ENCODE measurements at places on chromosomes 2 and 18.

- H3K4me3 ChIP-seq: no peak overlapping the region
- no peak for DNase-seq
- H3K27ac ChIP-seq: no peak overlapping the region
- H3K36me3 ChIP-seq: no peaks in the 10 kb centered on the region
These were observed 43.2 kb upstream of the ACAA2 start for GRCh38 chr18:49856496-49856895.

- no peaks in the 10 kb centered on the region for H3K36me3 ChIP-seq
- H3K27me3 ChIP-seq: no peaks in the 10 kb centered on the region
- H3K4me3 ChIP-seq: no peak overlapping the region
- peak; percentile 19 for DNase-seq
- no peak overlapping the region for H3K27ac ChIP-seq
These were observed 5.7 kb downstream of the PPP1R1C start for GRCh38 chr2:181991171-181991885.

DNA sequence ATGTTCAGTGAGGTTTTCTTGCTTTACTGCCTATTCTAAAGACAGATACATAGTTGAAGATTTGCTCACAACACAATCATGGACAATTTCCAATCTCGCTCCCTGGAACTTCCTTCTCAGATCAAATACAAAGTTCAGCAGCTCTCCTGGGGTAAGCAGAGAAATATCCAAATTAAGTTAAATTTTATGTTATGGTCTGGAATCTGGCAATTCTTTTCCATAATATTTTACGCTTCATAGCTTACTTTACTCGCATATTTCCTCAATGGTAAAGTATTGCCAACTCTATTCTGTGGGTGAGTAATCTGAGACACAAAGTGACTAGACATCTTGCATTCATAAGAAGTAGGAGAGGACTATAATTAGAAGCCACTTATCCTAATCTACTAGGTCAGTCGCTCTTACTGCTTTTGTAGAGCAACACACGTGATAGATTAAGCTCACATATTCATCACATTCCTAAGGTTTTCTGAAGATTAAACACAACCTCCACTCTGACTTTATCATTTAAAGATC, 529.4 kb downstream of the CCDC85A start:
- H3K36me3 ChIP-seq: no peaks in the 10 kb centered on the region
- H3K27ac ChIP-seq: no peak overlapping the region
- H3K27me3 ChIP-seq: no peaks in the 10 kb centered on the region
- no peak overlapping the region for H3K4me3 ChIP-seq
- no peak for DNase-seq

- H3K4me3 ChIP-seq: no peak overlapping the region
- no peak for DNase-seq
- H3K27ac ChIP-seq: no peak overlapping the region
- H3K36me3 ChIP-seq: no peaks in the 10 kb centered on the region
- H3K4me1 ChIP-seq: no peaks in the 10 kb centered on the region
These were observed 172.8 kb downstream of the VAPA start for GRCh38 chr18:10086458-10087210.

GRCh38 chr2:203650860-203651613, 55.4 kb upstream of the CD28 start:
- no peaks in the 10 kb centered on the region for H3K27me3 ChIP-seq
- H3K27ac ChIP-seq: no peak overlapping the region
- H3K4me3 ChIP-seq: no peak overlapping the region
- DNase-seq: no peak

DNA sequence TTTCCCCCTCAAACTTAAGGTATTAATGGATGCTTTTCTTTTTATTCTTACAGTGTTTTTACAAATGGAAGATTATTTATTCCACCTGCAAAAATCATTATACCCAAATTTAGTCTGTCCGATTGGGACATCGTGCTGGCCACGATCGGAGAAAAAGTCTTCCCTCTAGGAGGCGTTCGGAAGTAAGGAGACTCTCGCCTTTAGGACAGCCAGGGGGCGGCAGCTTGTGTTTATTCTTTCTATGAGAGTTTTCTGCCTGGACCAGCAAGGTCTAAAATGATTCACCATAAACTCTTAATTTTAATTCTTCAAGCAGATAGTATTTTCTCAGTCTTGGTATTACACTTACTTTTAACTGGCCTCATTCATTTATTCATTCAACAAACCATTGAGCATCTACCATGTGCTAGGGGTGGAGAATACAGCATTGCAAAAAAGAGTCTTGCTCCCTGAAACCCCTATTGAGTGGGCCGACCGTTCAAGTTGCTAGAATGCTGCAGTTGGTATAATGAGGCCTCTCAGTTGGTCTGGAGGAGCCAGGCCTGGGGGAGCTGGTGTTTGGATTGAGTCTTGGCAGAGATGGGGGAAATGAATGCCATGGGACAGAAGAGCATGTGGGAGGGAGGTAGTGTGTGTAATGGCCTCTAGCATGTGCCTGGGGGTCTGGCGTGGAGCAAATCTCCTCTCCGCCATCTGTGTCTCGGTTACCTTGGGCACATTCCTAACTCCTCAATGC, 38.7 kb downstream of the DCDC2C start:
- no peak for DNase-seq
- H3K4me3 ChIP-seq: no peak overlapping the region
- H3K4me1 ChIP-seq: no peaks in the 10 kb centered on the region
- H3K36me3 ChIP-seq: no peaks in the 10 kb centered on the region
- no peak overlapping the region for H3K27ac ChIP-seq
- no peaks in the 10 kb centered on the region for H3K27me3 ChIP-seq

DNA sequence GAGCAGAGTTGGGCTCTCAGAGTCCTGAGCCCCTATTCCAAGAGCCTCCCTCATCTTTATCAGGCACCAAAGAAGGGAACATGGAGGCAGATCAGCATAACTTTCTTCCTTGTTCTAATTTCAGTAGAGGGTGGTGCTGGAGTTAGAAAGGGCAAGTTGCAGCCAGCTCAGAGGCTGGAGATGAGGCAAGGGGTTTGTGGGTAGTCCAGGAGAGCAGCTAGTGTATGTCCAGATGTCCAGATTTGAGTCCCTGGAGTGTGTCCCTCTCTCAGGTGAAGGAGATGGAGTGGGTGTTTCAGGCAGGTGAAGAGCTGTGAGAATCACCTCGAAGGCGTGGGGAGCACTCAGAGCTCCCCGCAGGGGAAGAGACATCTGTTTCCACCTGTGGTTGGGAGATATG, 478 bp upstream of the PRKAG3 start:
- no peaks in the 10 kb centered on the region for H3K36me3 ChIP-seq
- H3K27me3 ChIP-seq: peaks cover 53% of the 10 kb centered on the region
- H3K4me3 ChIP-seq: no peak overlapping the region
- H3K27ac ChIP-seq: no peak overlapping the region
- no peaks in the 10 kb centered on the region for H3K4me1 ChIP-seq
- DNase-seq: no peak

- H3K27ac ChIP-seq: no peak overlapping the region
- H3K27me3 ChIP-seq: peaks cover 4% of the 10 kb centered on the region
- no peak for DNase-seq
- no peaks in the 10 kb centered on the region for H3K4me1 ChIP-seq
- no peak overlapping the region for H3K4me3 ChIP-seq
- H3K36me3 ChIP-seq: no peaks in the 10 kb centered on the region
These were observed 126.6 kb downstream of the ZNF532 start for GRCh38 chr18:58991167-58991798.

DNA sequence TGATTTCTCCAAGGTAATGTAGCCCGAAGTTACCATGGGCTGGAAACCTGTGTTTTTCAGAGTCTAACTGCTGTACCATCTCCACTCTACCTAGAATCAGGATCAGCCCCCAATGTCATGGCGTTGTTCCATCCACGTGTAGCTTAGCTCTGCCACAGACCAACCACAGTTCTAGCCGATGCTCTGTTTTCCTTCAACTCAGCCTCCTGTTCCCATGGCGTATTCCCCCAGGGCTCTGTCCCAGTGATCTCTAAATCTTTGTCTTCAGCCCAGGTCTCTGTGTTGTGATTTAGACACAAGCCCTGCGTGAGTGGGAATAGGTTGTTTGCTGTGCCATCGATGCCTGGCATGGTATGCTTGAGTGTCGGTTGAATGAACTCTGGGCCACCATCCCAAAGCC, 53.4 kb downstream of the LPIN1 start:
- H3K4me1 ChIP-seq: no peaks in the 10 kb centered on the region
- H3K36me3 ChIP-seq: peaks cover 92% of the 10 kb centered on the region
- DNase-seq: no peak
- H3K27me3 ChIP-seq: no peaks in the 10 kb centered on the region
- H3K27ac ChIP-seq: no peak overlapping the region

DNA sequence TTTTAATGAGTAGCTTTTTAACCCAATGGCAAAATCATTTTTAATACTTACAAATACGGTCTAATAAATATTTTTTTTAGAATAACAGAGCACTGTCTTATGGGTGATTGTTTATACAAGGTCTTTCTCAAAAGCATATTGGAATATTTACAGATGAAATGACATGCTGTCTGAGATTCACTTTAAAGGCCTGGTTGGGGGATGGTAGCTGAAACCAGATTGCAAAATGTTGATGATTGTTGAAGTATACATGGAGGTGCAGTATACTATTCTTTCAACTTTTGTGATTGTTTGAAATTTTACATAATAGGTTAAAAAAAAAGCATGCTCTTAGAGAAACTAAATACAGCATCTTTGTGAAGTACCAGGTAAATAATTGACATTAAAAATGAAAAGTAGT, 111.2 kb downstream of the FMNL2 start:
- H3K27ac ChIP-seq: no peak overlapping the region
- DNase-seq: no peak
- no peak overlapping the region for H3K4me3 ChIP-seq
- no peaks in the 10 kb centered on the region for H3K36me3 ChIP-seq

- H3K36me3 ChIP-seq: no peaks in the 10 kb centered on the region
- no peak overlapping the region for H3K4me3 ChIP-seq
- no peak overlapping the region for H3K27ac ChIP-seq
- H3K4me1 ChIP-seq: no peaks in the 10 kb centered on the region
These were observed 28.0 kb upstream of the HNRNPA3 start for GRCh38 chr2:177184606-177185005.

GRCh38 chr2:70641263-70641784, 87.7 kb upstream of the TGFA start:
- DNase-seq: no peak
- no peaks in the 10 kb centered on the region for H3K36me3 ChIP-seq
- peaks cover 24% of the 10 kb centered on the region for H3K4me1 ChIP-seq
- no peak overlapping the region for H3K27ac ChIP-seq

DNA sequence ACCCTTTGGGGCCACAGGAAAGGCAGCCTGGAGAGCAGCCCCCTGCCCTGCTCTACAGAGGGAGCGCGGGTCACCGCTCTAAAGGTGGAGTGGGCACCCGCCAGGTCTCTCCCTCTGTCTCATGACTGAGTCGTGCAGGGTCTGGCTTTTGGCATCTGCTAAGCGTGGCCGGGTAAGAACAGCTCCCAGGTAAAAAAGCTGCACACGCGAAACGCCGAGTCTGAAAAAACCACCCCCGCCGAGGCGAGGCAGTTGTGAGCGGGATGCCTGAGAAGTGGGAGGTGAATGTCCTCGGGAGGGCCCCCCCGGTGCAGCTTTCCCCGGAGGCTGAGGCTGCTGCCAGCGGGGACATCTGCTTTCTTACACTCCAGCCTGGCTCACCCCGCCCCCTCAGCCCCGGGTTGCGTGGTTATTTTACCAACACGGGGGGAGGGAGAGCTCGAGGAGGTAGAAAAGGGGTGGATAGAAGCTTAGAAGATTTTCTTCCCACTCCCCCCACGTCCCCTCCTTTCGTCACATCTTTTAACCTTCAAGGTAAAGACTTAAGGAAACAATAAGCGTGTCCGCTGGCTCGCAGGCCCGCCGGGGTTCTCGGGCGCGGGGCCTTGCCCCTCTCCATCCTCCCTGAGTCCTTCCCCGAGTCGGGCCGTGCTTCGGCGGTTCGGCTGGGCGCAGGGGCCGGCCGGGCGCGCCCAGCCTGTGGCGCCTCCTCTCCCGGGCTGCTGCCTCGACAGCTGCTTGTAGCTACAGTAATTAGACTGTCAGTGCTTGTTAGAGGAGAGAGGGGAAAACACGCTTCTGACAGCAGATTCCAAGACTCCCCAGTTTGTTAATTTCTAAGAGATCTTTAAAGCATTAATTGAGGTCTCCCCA, 70.6 kb upstream of the PSMD14 start:
- H3K27me3 ChIP-seq: no peaks in the 10 kb centered on the region
- DNase-seq: peak; percentile 78
- H3K4me3 ChIP-seq: peak overlapping the region; percentile 56

DNA sequence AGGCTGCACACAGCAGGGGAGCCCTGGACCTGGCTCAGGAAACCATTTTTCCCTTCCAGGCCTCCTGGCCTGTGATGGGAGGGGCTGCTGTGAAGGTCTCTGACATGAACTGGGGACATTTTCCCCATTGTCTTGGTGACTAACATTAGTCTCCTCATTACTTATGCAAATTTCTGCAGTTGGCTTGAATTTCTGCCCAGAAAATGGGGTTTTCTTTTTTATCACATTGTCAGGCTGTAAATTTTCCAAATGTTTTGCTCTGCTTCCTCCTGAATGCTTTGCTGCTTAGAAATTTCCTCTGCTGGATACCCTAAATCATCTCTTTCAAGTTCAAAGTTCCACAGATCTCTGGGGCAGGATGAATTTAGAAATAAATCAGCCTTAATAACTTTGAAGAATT, 78.2 kb downstream of the EHBP1 start:
- H3K27ac ChIP-seq: no peak overlapping the region
- H3K36me3 ChIP-seq: no peaks in the 10 kb centered on the region
- H3K4me1 ChIP-seq: no peaks in the 10 kb centered on the region
- DNase-seq: no peak

GRCh38 chr18:23530195-23530594, 26.9 kb downstream of the RMC1 start:
- H3K4me3 ChIP-seq: no peak overlapping the region
- peaks cover 95% of the 10 kb centered on the region for H3K36me3 ChIP-seq
- no peaks in the 10 kb centered on the region for H3K27me3 ChIP-seq

- DNase-seq: no peak
- no peak overlapping the region for H3K4me3 ChIP-seq
- no peak overlapping the region for H3K27ac ChIP-seq
- no peaks in the 10 kb centered on the region for H3K36me3 ChIP-seq
These were observed 68.3 kb upstream of the IL1R1 start for GRCh38 chr2:102074152-102074783.

DNA sequence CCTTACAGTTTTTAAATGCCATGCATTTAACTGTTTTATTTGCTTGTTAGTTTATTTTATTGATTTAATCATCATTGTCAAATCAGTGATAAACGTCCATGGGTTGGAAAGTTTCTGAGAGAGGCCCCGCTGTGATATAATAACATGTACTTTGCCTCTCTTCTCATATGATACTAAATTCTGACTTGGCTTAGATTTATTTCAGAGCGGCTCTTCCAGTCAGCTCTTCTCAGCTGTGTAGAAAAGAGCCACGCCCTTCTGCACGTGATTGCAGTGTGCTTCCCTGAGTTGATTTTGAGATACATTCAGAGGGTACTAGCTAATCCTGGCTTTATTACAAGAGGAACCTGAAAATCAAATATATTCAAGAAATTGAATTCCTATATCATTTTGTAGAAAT, 218.6 kb downstream of the KCNE4 start:
- DNase-seq: no peak
- H3K36me3 ChIP-seq: no peaks in the 10 kb centered on the region
- no peak overlapping the region for H3K4me3 ChIP-seq
- H3K4me1 ChIP-seq: no peaks in the 10 kb centered on the region

Data from CD4-positive, alpha-beta T cell (primary cell).